CD4-positive, alpha-beta T cell treated with Interleukin-6 for 4 hours (primary cell): ENCODE measurements at places on chromosomes 12 and 14.
A peak's percentile ranks its signal among the peaks of the same experiment; 100 is the strongest.

DNA sequence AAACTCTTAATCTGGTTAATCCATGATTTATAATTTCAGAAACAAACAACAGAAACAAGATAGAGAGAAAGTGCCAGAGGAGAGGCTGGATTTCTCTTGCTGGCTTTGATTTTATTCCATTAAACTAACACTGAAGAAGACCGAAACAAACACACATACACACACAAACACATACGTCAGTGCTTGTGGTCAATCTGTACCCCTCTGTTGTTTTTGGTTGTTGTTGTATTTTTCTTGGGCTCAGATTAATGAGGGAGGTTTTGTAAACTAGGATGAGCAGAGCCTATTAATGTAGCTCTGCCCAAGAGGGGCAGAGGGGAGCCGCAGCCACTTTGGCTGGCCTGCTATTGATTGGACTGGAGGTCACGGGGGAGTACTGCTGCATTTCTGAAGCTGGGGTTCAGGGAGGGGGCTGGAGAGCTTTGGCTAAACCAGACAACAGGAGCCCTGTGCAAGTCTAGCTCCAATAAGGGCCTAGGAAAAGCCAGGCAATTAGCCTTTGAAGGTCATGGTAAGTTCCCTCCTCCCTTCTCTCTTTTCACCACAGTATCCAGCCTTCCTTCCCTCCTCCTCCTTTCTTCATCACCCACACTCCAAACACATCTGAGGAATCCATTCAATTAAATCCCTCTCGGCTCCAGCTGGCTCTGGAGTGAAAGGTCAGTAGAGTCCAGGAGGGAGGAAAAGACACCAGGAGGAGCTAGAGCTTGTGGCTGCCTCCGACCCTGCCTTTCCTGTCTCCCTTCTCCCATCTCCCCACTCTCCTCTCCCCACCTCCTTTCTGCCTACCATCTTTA, 344.1 kb upstream of the LMO3 start:
- no peak for DNase-seq

- no peak for DNase-seq
Observed at GRCh38 chr12:44078273-44078672, 242.4 kb downstream of the TMEM117 start.

DNA sequence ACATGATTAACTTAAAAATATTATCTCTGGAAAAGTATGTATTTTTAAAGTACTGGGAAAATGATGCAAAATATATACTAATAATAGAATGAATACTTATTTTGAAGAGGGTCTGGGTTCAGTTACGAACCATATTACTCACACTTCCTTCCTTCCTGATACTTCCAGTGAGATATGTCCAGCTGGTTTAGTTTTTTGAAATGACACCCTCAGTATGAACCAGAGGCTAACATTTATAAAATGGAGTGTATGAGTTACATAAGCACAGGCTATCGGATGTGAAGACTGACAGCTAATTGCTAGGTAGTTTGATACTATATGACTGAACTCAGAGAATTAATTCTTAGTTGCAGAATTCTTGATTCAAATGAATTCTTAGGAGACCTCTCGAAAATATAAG, 122.9 kb downstream of the OTOGL start:
- no peak for DNase-seq

GRCh38 chr14:44180975-44181374, 326.1 kb downstream of the FSCB start:
- DNase-seq = no peak

DNA sequence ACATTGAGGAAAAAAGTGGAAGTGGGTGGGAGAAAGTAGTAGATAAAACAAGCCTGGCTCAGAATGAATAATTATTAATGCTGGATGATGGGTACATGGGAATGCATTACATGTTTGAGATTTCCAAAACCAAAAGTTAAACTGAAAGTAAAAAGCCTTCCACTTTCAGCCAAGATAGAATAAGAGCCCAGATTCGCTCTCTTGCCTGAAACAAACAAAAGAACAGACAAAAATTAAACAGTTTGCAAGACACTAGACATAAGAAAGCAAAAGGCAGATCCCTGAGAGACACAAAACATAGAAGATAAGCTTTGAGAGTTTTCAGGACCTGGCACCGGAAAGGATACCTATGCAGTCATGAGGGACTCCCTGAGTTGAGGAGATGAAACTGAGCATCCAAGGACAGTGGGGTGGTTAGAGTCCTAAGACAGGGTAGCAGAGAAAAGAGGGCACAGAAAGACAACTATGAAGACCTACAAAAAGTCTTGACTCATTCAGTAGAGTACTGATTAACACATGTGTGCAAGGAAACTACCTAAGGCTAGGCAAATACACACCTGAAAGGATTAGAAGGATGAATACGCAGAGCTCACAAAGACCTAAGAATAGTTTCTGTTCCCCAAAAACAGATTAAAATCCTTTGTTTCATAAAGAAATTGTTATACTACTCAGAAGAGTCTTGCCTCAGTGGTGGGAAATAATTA, 54.1 kb downstream of the CEP83 start:
- no peak for DNase-seq

- no peak for DNase-seq
Observed at GRCh38 chr14:48974994-48975393, 611.2 kb downstream of the RPS29 start.

DNA sequence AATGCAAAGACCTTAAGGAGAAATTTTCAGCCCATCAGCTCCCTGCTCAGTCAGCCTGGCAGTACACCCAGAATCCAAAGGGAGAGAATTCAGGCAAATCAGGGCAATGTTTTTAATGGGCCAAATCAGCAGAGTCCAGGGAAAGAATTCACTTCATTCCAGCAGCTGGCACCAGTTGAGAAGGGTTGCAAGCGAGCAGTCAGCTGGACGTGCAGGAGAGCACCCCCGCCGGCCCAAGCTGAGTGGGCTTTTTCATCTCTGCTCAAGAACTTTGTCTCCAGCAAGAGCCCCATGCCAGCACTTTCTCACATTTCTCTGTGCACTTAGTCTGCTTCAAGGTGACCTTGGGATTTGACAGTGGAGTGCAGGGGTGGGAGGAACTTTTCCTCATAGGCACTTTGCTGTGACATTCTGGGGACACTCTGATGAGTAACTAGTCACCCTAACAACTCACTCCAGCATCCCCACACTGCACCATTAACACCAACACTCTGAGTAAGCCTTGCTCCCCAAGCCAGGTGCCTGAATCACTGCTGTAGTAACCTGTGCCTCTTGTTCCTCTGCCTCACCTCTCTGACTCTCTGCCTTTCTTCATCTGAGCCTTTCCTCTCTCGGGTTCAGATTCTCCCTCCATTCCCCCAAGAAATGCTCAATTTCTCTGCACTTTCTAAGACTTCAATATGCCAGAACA, 2.2 kb downstream of the ENDOU start:
- DNase-seq = no peak

DNA sequence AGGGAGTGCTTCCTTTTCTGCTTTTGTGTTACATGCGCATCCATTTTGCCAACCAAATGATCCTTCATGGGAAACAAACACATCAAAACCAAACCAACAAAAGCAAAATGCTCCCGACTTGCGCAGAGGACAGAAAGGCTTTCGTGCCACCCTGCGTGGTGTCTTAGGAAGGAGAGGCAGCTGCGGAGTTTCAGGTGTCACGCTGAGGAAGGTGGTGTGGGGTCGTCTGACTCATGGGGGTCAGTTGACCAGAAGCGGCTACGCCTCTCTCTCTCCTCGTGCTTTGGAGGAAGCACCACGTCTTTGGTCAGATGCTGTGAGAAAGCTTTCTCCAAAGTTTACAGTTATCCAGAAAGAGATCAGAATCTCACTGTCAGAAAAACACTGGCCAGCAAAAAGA, 7.9 kb downstream of the EMP1 start:
- DNase-seq = no peak

- DNase-seq = no peak
Observed at GRCh38 chr12:49948866-49949845, 1.4 kb upstream of the AQP2 start.

GRCh38 chr12:109291117-109291516, 18.0 kb downstream of the FOXN4 start:
- no peak for DNase-seq

GRCh38 chr12:115386946-115387345, 703.0 kb upstream of the TBX3 start:
- no peak for DNase-seq

DNA sequence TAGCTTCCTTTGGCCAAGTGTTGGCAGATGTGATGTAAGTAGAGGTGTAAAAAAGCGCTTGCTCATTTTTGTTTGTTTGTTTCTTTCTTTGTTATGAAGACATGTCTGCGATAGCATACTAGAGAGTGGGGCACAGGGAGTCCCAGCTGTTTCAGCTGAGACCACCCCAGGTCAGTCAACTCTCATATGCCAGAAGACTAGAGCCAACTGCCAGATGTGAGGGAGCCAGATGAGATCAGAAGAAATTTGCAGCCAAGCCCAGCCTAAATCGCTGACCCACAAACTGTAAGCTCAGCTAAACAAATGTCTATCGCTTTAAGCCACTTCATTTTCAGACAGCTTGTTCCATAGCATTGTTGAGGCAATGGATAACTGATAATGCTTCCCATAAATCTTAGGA, 397.1 kb downstream of the APAF1 start:
- no peak for DNase-seq

GRCh38 chr14:71242237-71242748, 335.0 kb downstream of the PCNX1 start:
- no peak for DNase-seq

DNA sequence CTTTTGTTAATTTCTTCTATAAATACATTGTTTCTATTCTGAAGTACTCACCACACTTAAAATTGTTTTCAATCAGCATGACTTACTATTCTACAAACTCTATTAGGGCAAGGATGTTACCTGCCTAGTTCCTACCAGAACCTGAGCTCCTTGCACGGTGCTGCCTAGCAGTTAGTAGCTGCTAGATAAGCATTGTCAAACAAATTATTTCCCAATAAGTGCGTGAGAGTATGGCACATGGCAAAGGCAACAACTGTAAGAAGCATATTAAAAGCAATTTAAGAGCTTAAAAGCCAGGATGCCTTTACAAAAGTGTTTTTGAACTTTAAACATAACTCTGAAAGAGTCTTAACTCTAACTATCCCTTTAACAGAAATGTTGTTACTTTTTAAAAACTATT, 8.2 kb upstream of the LYZ start:
- no peak for DNase-seq

DNA sequence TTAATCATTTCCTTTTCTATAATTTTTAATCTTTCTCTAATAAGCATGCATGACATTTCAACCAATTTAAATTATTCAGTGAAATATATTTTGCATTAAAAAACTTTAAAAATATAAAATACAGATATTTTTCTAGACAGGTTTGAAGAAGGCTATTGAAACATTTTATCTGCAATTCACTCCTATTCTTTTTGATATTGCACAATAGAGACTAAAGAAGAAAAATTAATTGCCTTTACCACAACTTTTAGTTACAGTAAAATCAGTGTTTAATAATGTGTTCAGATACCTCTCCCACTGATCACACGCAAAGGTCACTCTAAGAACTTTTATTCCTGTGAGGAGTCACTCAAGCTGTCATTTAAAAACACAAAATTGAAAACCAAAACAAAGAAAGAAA, 1416.7 kb downstream of the FSCB start:
- DNase-seq = no peak

GRCh38 chr12:51866762-51867161, 18.2 kb upstream of the FIGNL2 start:
- DNase-seq = no peak

GRCh38 chr14:31419967-31420318, 407 bp downstream of the HEATR5A start:
- DNase-seq = peak; percentile 26

- DNase-seq = no peak
Observed at GRCh38 chr12:45852508-45852907, 123.0 kb downstream of the ARID2 start.

- DNase-seq = no peak
Observed at GRCh38 chr14:64201296-64201695, 92.9 kb downstream of the ESR2 start.

DNA sequence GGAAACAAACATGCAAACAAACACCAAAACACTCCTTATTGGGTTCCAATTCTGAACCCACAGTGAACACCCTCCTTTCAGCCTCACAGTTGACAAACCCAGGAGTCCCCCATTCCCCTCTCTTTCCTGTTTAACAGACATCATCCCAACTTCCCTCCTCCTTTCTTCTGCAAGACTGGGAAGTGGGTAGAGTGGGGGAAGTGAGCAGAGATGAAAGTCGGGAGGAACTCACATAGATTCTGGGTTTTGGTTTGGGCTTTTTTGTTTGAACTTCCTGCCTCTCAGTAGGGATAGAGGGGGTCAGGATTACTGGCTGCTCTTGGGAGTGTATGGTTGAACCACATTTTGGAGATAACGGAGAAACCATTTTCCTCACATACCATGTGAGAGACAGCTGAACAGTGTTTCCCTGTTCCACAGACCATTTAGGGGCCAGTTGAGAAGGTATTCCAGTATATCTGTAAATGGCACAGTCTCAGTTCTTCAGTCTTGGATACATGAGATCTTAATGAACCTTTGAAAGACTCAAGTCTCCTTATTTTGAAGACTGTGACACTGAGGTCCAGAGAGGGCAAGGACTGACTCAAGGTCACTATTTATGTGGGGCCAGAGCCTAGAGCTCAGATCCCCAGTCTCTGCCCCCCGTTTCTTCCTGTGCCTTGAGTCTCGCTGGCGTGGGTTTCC, 3.9 kb upstream of the GPR84 start:
- no peak for DNase-seq

DNA sequence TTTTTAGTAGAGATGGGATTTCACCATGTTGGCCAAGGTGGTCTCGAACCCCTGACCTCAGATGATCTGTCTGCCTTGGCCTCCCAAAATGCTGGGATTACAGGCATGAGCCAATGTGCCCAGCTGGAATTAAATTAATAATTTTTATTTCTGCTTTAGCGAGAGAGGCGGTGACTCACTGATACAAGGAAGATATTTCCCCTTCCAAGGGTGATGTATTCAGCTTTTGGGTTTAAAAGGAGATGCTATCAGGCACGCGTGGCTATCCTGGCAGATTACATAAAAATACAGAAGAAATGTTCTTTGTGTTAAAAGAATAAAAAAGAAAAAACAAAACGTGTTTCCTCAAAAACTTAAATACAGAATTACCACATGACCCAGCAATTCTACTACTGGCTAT, 12.4 kb upstream of the P2RX7 start:
- DNase-seq = no peak

DNA sequence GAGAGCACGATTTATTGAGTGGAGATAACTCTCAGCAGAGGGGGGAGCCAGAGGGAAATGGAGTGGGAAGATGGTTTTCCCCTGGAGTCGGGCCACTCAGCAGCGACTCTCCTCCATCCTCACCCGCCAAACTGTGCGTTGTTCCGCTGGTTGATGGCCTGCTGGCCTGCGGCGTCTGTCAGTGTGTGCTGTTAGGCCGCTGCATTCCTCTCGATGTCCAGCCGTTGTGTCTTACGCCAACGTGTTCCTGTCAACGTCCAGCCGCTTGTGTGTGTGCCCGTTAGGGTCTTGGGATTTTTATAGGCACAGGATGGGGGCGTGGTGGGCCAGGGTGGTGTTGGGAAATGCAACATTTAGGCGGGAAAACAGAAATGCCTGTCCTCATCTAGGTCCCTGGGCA, 69.2 kb downstream of the PTPRQ start:
- no peak for DNase-seq

DNA sequence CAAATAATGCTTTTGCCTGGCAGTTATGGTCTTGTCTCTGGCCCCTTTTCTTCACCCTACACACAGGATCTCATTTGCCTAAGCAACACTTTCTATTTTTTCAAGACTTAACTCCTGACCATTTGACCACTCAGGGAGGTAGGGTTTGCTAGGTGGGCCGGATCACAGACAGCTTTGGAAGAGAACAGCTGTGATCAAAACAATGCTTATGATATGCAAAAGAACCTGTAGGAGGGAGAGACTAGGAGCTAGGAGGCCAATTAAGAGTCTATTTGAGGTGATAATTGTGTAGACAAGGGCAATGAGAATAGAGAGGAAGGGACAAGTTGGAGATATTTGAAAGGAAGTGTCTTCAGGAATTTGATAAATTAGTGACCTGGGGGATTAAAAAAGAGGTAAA, 12.3 kb upstream of the DACT1 start:
- DNase-seq = no peak
